Psoas muscle (tissue), 8 donors: ENCODE measurements at places on chromosomes 12 and 14. TPM values are rescaled to one million over a fixed set of nuclear protein-coding genes. Genes with fewer than 3 reads are reported as not detected.

The PCED1B gene
- polyA plus RNA-seq = 0.18 TPM

The NANOG gene
- not detected for polyA plus RNA-seq

The ANKRD33 gene
- polyA plus RNA-seq = not detected

The TAS2R42 gene
- not detected for polyA plus RNA-seq

GRCh38 chr12:1781772-1782171, 38.6 kb upstream of the LRTM2 start:
- DNase-seq = no peak

- no peak for DNase-seq
Measured at GRCh38 chr12:11832093-11832492, 182.6 kb downstream of the ETV6 start.

GRCh38 chr12:26188127-26188526, 7.2 kb upstream of the SSPN start:
- DNase-seq = no peak

DNA sequence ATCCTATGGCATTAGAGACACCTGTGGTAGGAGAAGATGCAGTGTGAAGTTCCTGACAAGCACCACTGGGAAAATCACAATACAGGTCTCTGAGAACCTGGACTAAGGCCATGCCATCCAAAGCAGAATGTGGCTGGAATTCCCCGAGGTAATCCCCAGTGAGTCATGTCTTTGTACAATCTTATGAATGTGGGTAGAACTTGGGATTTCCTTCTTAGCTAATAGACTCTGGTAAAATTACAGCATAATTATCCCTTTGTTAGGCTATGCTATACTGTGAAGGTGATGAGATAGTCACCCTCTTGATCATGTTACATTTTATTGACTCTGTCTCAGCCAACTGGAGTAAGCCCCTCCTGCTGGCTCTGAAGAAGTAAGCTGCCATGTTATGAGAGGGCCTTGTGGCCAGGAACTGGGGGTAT, 224.3 kb upstream of the DCN start:
- DNase-seq = no peak

- no peak for DNase-seq
Measured at GRCh38 chr12:2418579-2418978, 365.8 kb downstream of the CACNA1C start.

- no peak for DNase-seq
Measured at GRCh38 chr14:22180045-22180444, 409.0 kb downstream of the DAD1 start.

DNA sequence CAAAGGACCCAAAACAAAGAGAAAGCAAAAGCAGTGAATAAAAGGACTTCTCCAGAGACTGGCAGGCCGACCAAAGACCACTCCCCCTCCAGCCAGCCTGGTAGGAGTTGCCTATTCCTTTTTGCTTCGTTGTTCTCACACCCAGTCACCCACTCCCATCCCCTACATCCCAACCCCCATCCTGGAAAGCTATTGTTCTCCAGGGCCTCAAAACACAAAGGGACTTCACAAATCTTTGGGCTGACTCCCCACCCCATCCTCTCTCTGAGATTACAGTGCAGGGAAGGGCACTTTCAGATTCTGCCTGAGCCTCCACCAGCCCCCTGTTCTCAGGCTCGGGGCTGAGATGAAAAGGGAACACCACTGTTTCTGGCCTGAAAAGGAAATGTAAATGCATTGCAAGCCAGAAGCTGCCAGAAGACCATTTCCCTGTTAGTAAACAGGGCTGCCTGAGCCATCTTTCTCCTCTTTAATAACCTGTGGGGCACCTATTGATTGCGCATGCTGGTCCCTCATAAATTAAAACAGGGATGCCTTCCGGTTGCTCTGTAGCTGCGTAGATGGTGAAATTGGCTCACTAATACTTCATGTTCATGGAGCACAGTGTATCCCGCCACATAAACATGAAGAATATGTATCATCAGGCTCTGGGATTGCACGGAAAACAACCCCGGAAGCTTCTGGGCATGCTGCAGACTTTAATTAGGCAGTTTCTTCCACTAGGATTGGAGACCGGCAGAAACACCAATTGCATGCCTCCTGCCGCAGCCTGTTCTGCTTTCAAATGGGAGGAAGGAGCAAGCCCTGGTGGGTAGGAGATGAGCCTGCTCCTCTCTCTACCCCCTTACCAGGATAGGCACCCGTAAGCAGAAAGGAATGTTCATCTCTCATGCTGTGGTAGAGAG, 130.3 kb upstream of the FUT8 start:
- DNase-seq = no peak

DNA sequence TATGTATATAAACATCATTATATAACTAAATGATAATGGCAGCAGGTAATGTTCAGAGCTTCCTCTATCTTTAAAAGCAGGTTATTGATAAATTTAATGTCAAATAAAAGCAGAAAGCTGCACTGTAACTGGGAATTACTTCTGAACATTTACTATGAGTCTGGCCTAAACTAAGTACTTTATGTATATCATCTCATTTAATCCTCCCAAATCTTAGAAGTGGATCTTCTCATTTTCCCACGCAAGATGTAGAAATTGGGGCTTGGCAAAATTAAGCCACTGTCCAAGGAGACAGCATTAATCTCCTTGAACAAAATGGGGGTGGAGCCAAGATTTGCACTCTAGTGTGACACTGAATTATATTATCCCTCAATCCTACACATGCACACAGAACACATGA, 5.7 kb downstream of the NIN start:
- DNase-seq = no peak

- no peak for DNase-seq
Measured at GRCh38 chr12:8226355-8226754, 1.1 kb downstream of the FAM90A1 start.

DNA sequence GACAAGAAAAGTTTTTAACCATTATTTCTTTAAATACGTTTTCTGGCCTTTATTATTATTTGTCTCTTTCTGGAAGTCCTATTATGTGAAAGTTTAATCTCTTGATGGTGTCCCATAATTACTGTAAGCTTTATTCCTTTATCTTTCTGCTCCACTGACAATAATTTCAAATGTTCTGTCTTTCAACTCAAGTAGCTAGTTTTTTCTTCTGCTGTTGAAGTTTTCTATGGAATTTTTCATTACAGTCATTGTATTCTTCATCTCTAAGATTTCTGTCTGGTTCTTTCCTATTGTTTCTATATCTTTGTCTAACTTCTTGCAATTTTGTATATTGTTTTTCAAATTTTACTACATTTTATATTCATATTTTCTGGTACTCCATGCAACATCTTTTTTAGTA, 173.6 kb upstream of the MGAT4C start:
- DNase-seq = no peak
